ENCODE measurements at places on chromosomes 12 and 14.

DNA sequence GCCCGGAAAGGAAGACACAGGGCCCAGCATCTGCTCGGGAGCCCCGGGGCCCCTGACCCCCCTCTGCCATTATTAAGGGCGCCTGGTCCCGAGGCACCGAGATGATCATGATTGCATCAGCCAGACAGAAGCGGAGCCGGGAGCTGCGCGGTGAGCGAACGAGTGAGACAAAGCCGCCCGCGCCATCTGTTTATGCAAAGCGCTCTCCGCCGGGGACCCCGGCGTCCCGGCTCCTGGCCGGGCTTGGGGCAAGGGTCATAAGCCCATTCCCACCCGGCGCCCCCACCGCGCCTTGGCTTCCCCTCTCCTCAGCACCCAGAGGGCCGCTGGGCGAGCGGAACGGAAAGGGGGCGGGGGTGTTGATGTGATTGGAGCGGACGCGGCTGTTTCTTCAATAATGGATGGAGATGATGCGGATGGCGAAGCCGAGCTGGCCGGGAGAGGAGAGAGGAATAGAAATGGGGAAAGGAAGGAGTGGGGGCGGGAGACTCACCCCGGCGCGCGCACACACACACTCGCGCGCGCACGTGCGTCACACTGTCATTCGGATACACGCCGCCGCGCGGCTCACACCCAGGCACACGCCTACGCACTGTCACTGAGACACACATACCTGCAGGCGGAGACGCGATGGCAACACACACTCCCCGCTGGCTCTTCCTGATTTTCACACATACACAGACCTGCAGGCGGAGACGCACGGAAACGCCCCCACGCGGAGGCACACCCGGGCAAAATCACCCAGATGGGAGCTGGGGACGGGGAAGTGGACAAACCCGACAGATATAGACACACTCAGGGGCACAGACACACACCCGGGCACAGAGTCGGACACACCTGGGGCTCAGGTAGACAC, 10.7 kb downstream of the STAC3 start:
- no peak overlapping the region for H3K27ac ChIP-seq
- H3K4me1 ChIP-seq, result peaks cover 45% of the 10 kb centered on the region
- H3K36me3 ChIP-seq, result peaks cover 6% of the 10 kb centered on the region
- H3K4me3 ChIP-seq, result peak overlapping the region; percentile 46
- peak; percentile 75 for DNase-seq
- H3K27me3 ChIP-seq, result peaks cover 23% of the 10 kb centered on the region

GRCh38 chr12:132429946-132430643, 59.9 kb upstream of the FBRSL1 start:
- no peak overlapping the region for H3K27ac ChIP-seq
- peaks cover 2% of the 10 kb centered on the region for H3K4me1 ChIP-seq
- H3K27me3 ChIP-seq, result peaks cover 45% of the 10 kb centered on the region
- H3K36me3 ChIP-seq, result no peaks in the 10 kb centered on the region
- H3K4me3 ChIP-seq, result no peak overlapping the region

DNA sequence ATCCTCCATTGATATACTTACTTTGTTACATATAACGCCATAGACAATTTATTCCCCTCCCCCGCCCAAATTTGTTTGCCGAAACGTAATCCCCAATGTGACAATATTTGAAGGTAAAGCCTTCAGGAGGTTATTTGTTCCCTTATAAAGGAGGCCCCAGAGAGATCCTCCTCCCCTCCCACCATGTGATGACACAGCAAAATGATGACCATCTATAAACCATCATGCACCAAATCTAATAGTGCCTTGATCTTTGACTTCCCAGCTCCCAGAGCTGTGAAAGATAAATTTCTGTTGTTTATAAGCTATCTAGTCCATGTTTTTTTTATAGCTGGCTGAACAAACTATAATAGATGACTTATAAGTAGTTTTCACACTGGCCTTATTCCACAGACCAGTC, 122.2 kb downstream of the PTPRO start:
- DNase-seq, result no peak
- H3K27ac ChIP-seq, result no peak overlapping the region
- H3K4me1 ChIP-seq, result no peaks in the 10 kb centered on the region
- no peaks in the 10 kb centered on the region for H3K36me3 ChIP-seq
- H3K4me3 ChIP-seq, result no peak overlapping the region

DNA sequence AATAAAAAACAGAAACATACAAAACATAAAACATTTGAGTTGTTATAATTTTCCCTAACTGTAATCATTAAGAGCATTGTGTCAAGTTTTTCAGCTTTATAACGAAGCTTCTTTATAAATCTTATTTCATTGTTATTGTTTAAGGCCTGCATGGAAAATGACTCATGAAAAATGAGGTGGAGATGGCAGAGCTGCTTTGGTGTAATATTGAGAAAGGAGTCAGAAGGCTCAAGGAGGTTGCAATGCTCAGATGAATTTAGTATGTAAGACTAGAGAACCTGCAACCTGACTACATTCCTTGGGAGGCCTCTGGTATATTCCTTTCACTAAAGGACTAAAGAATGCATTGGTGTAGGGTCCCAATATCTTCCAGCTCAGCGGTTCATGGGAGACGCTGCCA, 61.5 kb downstream of the TMEM30B start:
- H3K27me3 ChIP-seq, result peaks cover 5% of the 10 kb centered on the region
- no peak overlapping the region for H3K4me3 ChIP-seq
- no peak for DNase-seq
- no peaks in the 10 kb centered on the region for H3K36me3 ChIP-seq

Data from K562 (cell line).